Stimulated activated CD8-positive, alpha-beta memory T cell treated with anti-CD3 and anti-CD28 coated beads, Interleukin-2, amount 100 ng/mL, for 48 hours (primary cell): ENCODE measurements at places on chromosomes 7 and 10.

- no peak for DNase-seq
Observed at GRCh38 chr7:14761510-14762296, 140.8 kb downstream of the DGKB start.

DNA sequence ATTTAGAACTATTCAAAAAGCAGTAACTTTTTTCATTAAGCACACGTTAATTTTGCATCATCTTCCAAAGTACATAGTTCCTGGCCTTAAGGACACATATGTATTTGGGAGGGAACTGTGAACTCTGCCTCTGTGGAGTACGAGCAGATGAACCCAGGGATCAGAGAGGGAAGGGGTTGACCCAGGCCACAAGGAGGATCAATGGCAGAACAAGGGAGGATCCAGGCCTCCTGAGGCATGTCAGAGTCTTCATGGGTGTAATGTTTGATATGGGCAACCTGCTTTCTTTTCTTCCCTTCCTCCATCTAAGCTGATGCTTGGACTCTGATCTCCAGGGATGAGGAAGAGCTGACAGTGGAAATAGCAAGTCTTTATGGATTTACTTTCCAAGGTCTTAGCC is 164.0 kb downstream of the SH2D4B start:
- no peak for DNase-seq

- no peak for DNase-seq
Observed at GRCh38 chr10:8453587-8453986, 399.1 kb downstream of the GATA3 start.

DNA sequence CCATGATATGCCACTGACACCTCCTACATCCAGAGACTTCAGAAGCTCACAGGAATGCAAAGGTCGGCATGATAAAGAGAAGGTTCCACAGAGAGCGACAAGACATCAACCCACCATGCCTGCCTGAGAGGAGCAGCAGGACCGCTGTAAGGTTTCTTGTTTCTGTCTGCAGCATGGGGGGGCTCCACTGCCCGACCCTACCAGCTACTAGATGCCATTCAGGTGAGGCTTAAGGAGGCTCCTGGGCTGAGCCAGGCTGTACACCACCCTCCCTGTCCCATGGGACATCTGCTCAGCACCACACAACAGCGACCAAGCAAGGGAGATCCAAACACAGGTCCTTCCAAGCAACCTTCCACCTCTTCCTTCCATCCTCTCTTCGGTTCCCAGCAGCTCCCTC is 234.6 kb downstream of the TNS3 start:
- no peak for DNase-seq

DNA sequence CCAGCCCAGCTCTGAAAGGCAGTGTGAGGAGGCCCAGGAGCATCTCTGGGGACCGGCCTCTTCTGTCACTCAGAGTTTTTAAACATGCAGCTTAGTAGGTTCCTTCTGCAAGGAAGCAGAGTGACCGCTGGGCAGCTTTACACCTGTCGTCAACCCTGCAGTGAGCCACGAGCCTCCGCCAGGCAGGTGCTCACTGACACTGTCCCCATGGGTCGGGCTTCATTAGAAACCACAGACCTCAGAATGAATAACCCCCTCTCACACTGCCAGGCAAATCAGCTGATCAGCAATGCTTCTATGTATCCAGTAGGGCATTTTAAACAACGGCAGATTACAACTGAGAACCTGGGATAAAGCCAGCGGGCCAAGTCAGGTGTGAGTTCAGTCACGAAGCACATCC is 106.1 kb downstream of the MAD1L1 start:
- no peak for DNase-seq

DNA sequence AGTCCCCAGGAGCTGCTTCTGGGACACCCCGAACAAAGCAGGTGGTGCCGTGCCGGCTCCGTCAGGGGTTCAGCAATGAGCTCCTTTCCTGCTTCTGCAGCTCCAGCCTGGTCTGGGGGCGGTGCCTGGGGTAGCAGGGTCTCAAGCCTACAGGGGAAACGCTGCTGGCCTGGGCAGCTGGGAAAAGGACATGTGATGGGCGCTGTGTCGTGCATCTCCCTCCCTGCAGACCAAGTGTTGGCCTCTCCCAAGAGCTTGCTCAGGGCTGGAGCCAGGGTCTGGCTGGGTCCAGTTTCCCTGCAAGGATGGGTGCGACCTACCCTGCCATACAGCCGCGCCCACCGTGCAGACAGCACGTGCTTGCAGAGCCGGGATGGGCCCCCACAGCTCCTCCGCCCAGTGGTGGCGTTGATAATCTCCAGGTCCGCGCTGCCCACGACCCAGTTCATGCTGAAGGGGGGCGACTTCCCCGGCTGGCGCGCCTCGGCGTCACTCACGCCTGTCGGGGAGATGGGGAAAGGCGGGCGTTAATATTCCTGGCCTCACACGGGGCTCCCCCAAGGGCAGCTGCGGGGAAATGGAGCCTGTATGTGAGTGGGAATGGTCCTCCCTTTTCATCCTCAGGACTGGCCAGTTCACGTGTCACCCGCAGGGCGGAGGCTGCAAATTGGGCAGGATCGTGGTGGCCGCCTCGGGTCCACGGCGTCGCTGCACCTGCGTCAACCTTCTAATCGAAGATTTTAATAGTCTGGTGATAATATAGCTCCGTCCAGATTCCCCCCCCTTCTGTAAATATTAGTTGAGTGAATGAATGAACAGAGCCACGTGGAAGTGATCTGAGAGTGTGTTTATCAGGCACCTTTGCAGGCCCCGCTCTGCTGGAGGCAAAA is 128.6 kb downstream of the WDR37 start:
- no peak for DNase-seq

DNA sequence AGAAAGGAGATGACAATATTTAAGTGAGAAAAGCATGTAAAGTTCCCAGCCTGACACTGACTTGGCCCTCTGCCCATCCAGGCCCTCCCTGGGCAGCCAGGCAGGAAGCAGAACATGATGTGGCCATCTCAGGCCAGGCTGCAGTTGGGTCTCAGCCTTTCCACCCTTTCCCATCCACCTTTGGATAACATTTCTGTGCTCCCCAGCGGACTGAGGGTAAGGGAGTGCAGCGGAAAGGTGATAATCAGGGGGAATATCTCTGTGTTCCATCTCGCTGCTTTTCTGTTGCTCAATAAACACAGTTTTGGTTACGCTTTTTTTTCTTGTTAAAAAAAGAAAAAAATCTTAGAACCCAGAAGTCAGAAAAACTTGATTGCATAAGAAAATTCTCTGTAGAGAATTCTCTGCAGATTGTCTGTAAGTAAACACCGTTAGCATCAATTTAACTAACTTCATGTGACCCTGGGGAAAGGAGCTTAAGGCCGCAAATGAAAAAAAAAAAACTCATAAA is 37.2 kb upstream of the TARP start:
- no peak for DNase-seq
